ENCODE measurements at places on chromosomes 7 and 10.

DNA sequence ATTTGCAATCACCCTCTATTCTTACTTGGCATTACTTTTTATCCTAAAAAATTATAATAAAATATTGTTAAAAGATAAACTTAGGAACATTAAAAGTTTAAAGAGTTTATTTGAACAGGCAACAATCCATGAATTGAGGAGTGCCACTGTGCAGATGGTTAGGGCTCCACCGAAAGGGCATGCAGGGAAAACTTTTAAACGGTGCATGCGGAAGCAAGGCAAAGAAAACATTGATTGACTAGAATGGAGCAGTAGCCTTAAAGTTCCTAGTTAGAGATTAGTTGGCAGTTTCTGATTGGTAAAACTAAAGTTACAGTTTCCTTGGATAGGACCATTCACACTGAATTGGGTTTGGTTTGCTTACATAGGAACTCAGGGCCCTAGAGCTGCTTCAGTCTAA lies 17.3 kb downstream of the CC2D2B start:
- DNase-seq: no peak

DNA sequence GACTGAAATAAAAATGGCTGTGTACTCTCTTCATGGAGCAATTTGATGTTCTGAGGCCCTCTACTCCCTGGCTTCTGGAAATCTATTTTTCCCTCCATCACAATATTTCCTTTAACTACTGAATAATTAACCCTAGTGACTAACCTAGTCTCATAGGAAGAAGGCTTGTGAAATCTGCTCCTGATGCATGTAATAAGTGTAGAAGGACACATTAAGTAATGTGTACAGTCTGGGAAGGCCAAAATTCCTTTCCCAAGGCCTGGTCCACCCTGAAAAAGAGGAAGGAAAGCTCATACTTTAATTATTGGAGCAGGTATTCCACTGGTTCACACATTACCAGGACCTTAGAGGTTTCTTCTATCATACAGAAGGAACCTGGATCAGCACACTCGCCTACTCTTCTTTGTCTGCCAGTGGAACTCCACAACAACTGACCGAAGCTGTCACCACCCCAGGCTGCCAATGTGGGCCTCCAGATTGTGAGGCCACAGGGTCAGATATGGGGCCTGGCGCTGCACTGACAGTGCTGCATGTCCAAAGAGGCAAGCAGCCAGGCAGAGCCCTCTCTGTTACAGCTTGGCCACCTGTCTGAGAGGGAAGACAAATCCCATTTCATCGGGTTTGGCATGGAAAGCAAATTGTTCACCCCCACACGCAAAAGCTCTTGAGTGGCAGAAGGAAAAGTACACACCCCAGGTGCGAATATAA lies 54.4 kb upstream of the FAM133B start:
- no peak for DNase-seq

DNA sequence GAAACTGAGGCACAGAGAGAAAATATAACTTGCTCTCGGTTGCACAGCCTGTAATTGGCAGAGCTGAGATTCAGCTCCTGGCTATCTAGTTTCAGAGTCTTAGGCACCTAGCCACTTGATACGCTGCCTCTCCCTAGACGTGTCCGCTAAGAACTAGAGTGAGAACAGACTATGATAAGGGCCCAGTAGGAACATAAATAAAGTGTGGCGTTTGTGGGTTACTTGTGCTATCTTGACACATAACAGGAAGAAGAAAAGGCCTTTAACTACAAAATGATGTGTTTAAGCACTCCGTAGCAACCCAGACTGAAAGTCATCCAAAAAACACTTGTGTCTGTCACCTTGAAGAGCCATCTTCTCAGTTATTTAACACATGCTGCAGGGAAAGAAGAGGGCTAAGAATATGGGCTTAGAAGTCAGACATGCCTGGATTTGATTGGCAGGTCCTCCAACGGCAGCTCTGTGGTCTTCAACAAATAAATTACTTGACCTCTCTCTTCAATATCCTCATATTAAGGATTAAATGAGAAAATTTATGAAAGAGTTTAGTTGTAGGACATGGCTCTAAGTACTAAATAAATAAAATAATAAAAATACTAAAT lies 96.2 kb downstream of the SGMS1 start:
- no peak for DNase-seq

- DNase-seq: no peak
These were observed 841.5 kb downstream of the GRM8 start for GRCh38 chr7:126411032-126411820.
